Kidney (tissue), 22 donors: ENCODE measurements at places on chromosomes 7 and 10. TPM values are rescaled to one million over a fixed set of nuclear protein-coding genes. Genes with fewer than 3 reads are reported as not detected.

Gene FGL2
- total RNA-seq = 96.9 TPM

GRCh38 chr7:154953006-154953684 lies 49.8 kb downstream of the PAXIP1 start:
- no peak overlapping the region for H3K27ac ChIP-seq
- no peak overlapping the region for H3K4me3 ChIP-seq
- H3K36me3 ChIP-seq = peaks cover 9% of the 10 kb centered on the region
- no peaks in the 10 kb centered on the region for H3K27me3 ChIP-seq
- no peaks in the 10 kb centered on the region for H3K4me1 ChIP-seq
- DNase-seq = peak; percentile 48

GRCh38 chr7:138377306-138377705 lies 82.8 kb upstream of the TRIM24 start:
- no peaks in the 10 kb centered on the region for H3K36me3 ChIP-seq
- DNase-seq = no peak
- H3K27ac ChIP-seq = no peak overlapping the region

- no peak overlapping the region for H3K27ac ChIP-seq
- H3K27me3 ChIP-seq = peaks cover 2% of the 10 kb centered on the region
- H3K4me3 ChIP-seq = no peak overlapping the region
- no peaks in the 10 kb centered on the region for H3K36me3 ChIP-seq
- peak; percentile 52 for DNase-seq
Measured at GRCh38 chr10:132056663-132057062, 9.1 kb upstream of the JAKMIP3 start.

- no peaks in the 10 kb centered on the region for H3K27me3 ChIP-seq
- H3K36me3 ChIP-seq = no peaks in the 10 kb centered on the region
- H3K4me1 ChIP-seq = peaks cover 6% of the 10 kb centered on the region
- peak; percentile 72 for DNase-seq
- no peak overlapping the region for H3K4me3 ChIP-seq
Measured at GRCh38 chr7:69430384-69431021, 167.8 kb upstream of the AUTS2 start.

Gene MAT1A
- 1.1 TPM for total RNA-seq
